ENCODE measurements at places on chromosomes 12 and 14. TPM values are rescaled to one million over a fixed set of nuclear protein-coding genes. Genes with fewer than 3 reads are reported as not detected.

GRCh38 chr14:76126076-76126475, 25.6 kb upstream of the GPATCH2L start:
- no peak for DNase-seq

DNA sequence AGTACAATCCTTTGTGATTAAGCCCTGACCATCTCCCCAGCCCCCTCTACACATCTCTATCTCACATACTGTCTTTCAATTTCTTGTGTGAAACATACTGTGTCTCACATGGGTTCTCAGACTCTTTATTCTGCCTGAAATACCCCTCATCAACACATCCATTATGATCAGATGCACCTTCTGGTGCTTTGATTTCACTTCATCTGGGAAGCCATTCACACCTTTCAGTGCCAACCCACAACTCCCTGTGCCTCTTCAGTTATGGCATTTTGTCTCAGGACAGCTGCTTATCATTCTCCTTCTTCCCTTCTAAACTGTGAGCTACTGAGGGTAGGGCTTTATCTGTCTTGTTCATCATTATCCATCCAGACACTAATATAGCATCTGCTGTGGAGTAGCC, 58.8 kb downstream of the CKB start:
- DNase-seq = no peak

- peak; percentile 76 for DNase-seq
These were observed 9.2 kb upstream of the RILPL2 start for GRCh38 chr12:123445388-123446332.

GRCh38 chr12:94980577-94980976, 22.9 kb downstream of the NDUFA12 start:
- DNase-seq = peak; percentile 39

Gene MAP1LC3B2
- 0.63 TPM for total RNA-seq

- DNase-seq = no peak
These were observed 123.2 kb downstream of the WIF1 start for GRCh38 chr12:64997858-64998257.

Gene NAV3
- total RNA-seq = 69.9 TPM

GRCh38 chr14:68734231-68734732, 58.6 kb downstream of the ZFP36L1 start:
- no peak for DNase-seq

Gene NGB
- total RNA-seq = not detected

Gene GMPR2
- 70.9 TPM for total RNA-seq

Gene NRIP2
- not detected for total RNA-seq

GRCh38 chr14:102159841-102160240, 20.1 kb downstream of the WDR20 start:
- DNase-seq = no peak

Gene TMEM63C
- not detected for total RNA-seq

Gene PPP1R36
- total RNA-seq = not detected

- DNase-seq = peak; percentile 32
These were observed 56.4 kb downstream of the MON2 start for GRCh38 chr12:62522984-62523383.

DNA sequence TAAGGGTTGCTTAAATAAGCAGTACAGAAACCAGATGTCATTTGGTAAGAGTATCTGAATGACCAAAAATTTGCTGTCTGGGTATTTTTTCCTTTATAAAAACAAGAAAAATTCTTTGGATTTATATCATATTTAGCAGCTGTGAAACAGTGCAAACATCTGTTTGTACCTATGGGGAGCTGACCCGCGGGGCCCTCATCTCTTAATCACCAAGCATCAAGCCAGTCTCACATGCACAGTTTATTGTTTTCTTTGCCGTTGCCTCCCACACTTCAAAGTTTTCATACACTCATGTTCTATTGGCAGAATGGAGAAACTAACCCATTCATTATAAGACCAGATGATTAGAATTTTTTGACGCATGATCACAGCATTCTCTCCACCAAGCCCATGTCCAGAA, 142.2 kb downstream of the BMP4 start:
- DNase-seq = no peak

- peak; percentile 26 for DNase-seq
These were observed 96.7 kb downstream of the ETV6 start for GRCh38 chr12:11746024-11746771.

DNA sequence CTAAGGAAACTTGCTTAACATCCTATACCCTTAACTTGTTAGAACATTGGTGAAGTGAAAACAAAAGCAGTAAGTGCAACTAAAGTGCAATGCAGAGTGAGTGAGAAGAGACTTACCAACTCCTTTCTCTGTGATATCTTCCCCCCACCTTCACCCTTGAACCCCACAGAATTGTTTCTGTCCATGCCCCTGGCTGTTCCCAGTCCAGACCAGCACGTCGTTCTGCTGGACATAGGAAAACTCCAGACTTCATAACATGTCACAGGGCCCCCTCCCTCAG, 91.9 kb downstream of the DAD1 start:
- DNase-seq = no peak

Gene FGF23
- not detected for total RNA-seq

GRCh38 chr14:100088226-100088625, 23.0 kb downstream of the EVL start:
- DNase-seq = no peak

GRCh38 chr12:52614381-52615207, 3.8 kb downstream of the KRT73 start:
- no peak for DNase-seq

- no peak for DNase-seq
These were observed 2.8 kb upstream of the RAD51AP1 start for GRCh38 chr12:4535871-4536270.

DNA sequence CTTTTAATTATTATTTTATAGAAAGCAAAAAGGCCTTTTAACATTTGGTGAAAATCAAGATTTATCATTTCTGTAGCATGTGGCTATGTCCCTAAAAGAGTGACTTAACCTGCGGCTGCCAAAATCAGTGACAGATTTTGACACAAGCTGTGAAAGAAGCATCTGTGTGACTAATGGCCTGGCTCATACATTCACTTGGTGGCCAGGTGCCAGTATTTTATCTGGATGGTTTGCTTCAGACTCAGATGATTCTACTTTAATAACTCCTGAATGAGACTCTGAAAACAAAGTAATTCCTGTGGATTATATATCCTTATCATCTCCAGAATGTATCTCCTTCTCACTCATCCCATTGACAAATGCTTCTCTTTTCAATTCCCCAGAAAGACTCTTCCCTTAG, 103.0 kb downstream of the FSCB start:
- no peak for DNase-seq

Gene SMOC1
- 4.6 TPM for total RNA-seq

Gene RFX4
- not detected for total RNA-seq

- DNase-seq = no peak
These were observed 70.9 kb downstream of the ACTN1 start for GRCh38 chr14:68908201-68908600.

- DNase-seq = peak; percentile 55
These were observed 218.9 kb downstream of the ADAMTS20 start for GRCh38 chr12:43332977-43333640.

Gene FOXA1
- not detected for total RNA-seq
